Liver (tissue), 10 donors: ENCODE measurements at places on chromosomes 7 and 10.

- DNase-seq, result no peak
Observed at GRCh38 chr7:82527851-82528250, 84.3 kb upstream of the CACNA2D1 start.

DNA sequence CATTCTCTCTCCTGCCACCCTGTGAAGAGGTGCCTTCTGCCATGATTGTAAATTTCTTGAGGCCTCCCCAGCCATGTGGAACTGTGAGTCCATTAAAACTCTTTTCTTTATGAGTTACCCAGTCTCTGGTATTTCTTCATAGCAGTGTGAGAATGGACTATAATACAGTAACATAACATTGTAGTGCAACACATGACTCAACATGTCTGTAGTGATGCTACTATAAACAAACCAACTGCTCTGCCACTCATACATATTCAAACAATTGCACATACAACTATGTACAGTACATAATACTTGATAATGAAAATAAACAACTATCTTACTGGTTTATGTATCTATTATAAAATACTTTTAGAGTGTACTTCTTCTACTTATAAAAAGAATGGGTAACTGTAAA, 7.1 kb downstream of the ATOH7 start:
- no peak for DNase-seq

DNA sequence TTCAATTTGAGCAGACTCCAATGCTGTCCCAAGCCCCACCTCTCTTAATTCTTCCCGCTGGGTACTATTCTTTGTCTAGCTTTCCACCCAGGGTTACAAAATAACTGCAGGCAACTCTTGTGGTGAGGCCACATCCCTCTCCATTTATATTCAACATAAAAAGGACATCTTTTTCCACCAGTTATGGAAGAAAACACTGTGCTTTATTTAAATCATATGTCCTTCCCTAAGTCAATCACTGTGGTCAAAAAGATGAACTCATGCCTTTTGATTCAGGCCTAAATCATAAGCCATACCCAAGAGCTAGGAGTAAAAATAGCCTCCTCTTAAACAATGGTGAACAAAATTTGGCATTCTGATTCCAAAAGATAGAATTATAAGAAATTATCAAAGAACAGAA, 386.0 kb downstream of the SEMA3D start:
- no peak for DNase-seq

DNA sequence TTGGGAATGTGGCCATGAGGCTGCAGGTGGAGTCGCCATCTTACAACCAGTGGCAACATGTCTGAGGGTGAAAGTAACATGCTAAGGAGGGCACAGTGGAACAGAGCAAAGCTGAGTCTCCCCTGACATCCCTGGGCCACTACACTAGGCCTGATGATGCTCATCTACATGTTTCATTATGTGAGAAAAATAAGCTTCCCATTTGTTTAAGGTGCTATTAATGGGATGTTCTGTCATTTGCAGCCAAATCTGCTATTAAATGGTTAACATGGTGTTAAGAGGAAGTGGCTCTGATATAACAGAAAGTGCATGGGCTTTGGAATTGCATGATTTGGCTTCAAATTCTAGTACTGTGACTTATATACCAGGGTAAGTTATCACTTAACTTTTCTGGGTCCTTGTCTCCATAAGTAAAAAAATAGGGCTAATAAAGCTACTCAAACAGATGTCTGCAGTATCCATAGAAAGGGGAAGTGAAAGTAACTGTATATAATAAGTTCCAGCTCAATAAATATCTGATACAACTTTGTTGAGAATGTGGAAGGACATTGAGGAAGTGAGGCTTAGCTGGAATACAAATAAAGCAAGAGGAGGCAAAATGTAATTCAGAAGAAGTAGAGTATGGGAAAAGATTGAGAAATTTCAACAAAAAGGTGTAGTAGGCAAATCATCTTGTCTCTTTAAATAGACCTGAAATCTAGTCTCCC, 158.9 kb downstream of the RTKN2 start:
- DNase-seq, result no peak

DNA sequence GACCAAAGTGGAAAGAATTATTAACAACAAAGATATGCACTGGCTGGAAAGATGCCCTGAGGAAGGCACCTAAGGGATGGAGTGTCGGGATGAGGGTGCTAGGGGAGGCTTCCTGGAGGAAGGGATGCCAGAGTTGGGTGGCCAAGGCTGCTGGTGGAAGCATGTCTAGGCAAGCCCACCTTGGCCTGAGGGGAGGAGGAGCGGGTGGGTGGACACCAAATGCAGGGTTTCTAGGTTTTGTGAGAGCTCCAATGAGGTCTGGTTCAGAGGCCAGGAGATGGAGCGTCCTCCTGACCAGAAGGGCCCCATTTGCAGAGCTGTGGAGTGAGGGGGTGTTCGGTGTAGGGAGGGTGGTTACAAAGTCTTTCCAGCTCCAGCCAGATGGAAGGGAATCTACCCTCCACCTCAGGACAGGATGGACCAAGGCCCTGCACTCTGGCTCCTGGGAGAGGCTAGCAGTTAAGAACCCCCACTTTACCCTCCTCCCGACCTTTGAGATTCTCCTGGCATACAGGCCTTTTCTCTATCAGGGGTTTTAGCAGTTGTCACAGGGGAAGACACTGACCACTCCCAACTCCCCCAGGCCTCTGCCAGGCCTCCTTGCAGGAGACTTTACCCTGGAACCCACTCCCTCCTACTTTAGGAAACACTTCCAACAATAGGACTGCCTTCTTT, 3.0 kb upstream of the DDIT4 start:
- DNase-seq, result no peak

DNA sequence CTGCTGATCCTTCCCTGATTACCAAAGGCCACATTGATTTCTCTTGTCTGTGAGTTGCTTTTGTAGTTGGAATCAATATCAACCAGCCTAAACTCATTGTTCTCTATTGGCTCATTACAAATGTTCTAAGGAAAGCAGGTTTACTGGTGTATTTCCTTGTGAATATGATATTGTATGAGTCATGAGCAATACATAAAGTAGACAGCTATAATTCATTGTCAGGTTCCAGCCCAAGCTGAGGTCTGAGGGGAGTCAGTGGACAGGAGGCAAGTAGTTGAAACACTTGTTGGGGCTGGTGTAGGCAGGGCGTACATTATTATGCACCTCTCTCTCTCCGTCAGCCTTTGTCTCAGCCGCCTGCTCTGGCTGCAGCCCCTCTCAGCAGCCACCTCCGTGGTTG, 451.7 kb downstream of the IPMK start:
- DNase-seq, result no peak

DNA sequence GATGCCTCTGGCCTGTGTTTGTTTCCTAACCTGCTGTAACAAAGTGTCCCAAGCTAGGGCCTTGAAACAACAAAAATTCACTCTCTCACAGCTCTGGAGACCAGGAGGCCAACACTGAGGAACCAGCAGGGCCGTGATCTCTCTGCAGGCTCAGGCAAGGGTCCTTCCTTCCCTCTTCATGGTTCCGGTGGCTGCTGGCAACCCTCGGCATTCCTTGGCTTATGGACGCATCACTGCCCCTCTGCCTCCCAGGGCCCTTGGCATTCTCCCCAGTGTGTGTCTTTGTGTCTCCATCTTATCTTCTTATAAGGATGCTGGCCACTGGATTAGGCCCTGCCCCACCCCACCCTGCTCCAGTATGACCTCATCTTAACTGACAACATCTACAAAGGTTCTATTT, 17.0 kb downstream of the CNPY1 start:
- no peak for DNase-seq

DNA sequence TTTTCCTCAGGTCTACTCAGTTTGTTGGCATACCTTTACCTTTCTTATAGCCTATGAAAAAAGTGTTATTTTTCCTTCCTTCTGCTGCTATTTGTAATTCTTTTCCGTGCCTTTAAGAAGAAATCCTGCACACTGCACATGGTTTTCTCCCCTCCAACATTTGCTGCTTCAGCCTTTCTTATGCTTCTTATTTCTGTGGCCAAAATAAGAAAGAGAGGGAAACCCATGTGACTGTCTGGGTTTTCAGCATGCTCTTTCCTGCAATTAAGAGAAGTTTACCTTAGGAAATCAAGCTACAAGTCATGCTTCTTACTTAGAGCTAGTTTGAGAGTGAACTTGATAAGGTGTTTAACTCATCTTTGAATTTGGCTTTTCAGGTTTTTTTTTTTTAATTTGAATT, 11.0 kb downstream of the TBC1D12 start:
- DNase-seq, result no peak

GRCh38 chr10:88507404-88507803, 75.7 kb downstream of the RNLS start:
- DNase-seq, result no peak

DNA sequence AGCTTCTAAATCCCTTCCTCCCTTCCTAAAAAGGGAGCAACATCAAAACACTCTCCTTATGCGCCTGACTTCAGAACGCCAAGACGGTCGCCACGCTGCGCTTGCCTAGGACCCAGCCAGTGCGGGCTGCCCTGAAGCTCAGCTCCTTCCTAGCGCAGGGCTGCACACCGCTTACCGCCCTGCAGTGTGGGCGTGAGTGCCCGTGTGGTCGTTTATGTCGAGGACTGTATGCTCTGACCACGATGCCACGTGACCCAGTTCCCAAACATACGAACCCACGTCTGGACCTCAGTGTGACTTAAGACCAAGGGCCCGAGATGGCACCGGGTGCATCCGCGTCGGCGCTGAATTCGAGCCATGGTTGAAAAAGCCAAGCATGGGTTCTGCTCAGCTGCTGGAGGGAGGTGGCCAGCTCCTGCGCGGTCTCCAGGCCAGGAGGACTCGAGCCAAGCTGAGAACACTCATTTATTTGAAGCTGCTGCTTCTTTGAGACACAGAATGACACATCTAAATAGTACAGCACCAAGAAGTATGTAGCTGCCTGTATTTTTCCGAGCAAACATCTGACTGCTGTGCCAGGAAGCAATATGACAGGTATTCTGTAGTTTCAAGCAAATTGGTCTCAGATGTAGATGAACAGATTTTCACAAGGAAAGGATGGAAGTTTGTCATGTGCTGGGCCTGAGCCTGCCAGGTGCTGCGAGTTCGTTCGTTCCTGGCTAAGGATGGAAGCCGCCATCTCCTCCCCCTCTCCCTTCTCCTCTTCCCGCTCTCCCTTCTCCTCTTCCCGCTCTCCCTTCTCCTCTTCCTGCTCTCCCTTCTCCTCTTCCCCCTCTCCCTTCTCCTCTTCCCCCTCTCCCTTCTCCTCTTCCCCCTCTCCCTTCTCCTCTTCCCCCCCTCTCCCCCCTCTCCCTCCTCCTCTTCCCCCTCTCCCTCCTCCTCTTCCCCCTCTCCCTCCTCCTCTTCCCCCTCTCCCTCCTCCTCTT, 184.7 kb downstream of the EBF3 start:
- DNase-seq, result no peak

GRCh38 chr7:134101716-134102115, 25.4 kb upstream of the LRGUK start:
- no peak for DNase-seq
